ENCODE measurements at places on chromosomes 1 and 21.

- no peak for DNase-seq
Observed at GRCh38 chr1:31926853-31927660, 11.1 kb downstream of the PTP4A2 start.

- no peak for DNase-seq
Observed at GRCh38 chr1:93908394-93909145, 660 bp downstream of the GCLM start.

GRCh38 chr1:54480525-54480848 lies 67.5 kb upstream of the ACOT11 start:
- no peak for DNase-seq

GRCh38 chr1:43432907-43433306 lies 20.8 kb downstream of the HYI start:
- no peak for DNase-seq

- no peak for DNase-seq
Observed at GRCh38 chr1:53328541-53329499, 950 bp upstream of the LRP8 start.

- DNase-seq = no peak
Observed at GRCh38 chr21:41235201-41235600, 67.2 kb downstream of the BACE2 start.

- DNase-seq = no peak
Observed at GRCh38 chr21:35390013-35390776, 341.1 kb upstream of the RUNX1 start.

GRCh38 chr1:17723684-17724083 lies 31.4 kb upstream of the ACTL8 start:
- DNase-seq = no peak

DNA sequence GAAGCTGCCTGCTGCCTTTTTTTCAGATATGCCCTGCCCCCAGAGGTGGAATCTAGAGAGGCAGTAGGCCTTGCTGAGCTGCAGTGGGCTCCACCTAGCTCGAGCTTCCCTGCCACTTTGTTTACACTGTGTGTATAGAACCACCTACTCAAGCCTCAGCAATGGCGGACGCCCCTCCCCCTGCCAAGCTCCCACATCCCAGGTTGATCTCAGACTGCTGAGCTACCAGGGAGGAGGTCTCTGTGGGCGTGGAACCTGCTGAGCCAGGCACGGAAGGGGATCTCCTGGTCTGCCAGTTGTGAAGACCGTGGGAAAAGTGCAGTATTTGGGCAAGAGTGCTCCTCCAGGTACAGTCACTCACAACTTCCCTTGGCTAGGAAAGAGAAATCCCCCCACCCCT lies 65.1 kb downstream of the MSH4 start:
- DNase-seq = no peak

- DNase-seq = no peak
Observed at GRCh38 chr1:238895911-238896310, 490.5 kb upstream of the CHRM3 start.

DNA sequence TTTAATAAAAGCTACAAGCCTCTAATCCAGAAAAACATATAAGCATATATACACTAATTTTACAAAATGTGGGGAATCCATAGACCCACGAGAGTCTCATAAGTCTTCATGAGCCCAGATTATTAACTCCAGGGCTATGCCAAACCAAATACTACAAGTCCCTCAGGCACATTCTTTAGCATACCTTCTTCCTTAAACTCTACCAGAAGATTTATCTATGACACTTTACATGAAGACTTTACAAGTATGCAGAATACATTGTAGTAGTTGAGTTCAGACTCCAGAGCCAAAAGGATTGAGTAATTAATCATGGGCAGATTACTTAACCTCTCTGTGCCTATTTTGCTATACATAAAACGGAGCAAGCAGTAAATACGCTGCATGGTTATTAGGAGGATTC lies 793.7 kb upstream of the ADGRL2 start:
- DNase-seq = no peak

DNA sequence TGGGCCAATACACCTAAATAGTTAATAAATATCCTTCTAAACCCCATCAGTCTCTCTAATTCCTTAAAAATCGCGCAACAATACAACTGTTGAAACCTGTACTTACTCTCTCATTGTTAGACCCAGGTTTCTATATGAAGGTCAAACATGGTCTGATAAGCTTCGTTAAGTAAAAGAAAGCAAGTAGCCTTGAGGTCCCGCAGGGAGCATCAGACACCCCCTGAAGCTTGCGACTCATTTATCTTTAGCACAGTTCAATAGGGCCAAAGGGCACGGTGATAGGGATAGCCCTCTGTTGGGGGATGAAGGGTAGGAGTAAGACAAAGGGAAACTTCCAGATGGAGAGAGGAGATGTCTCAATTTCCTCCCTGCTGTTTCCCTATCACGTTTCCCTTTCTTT lies 27.3 kb upstream of the THEM4 start:
- no peak for DNase-seq

GRCh38 chr1:12371053-12371452 lies 141.2 kb downstream of the VPS13D start:
- DNase-seq = no peak

DNA sequence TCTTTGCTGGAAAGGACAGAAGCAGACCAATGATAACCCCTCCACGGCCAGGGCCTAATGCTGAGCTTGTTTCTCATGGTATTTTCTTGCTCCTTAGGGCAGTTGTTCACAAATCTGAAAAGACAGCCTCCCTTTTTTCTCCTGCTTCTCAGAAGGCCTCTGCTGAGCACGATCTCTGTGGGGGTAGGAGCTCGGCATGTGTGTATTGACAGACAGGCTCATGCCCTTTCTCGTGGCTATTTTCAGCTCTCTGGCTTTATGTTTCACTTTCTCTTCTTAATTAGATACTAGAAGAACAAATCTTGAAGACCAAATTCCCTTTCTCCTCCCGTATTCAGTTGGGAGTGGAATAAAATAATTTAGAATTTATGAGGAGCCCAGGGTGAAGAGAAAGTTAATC lies 768 bp upstream of the RIIAD1 start:
- no peak for DNase-seq

GRCh38 chr1:221149111-221149510 lies 269.9 kb downstream of the HLX start:
- peak; percentile 57 for DNase-seq

Measured in COLO829 (cell line).